Spinal cord (tissue), 10 donors: ENCODE measurements at places on chromosomes 4 and X. TPM values are rescaled to one million over a fixed set of nuclear protein-coding genes. Genes with fewer than 3 reads are reported as not detected.

CLDN22 gene
- not detected for total RNA-seq

DMRTC1 gene
- 0.55 TPM for total RNA-seq

TIGD4 gene
- 6.1 TPM for total RNA-seq

FGA gene
- not detected for total RNA-seq

- no peak overlapping the region for H3K4me3 ChIP-seq
- H3K4me1 ChIP-seq, result peaks cover 24% of the 10 kb centered on the region
- peak overlapping the region; percentile 64 for H3K27ac ChIP-seq
- no peaks in the 10 kb centered on the region for H3K27me3 ChIP-seq
- DNase-seq, result no peak
- peaks cover 12% of the 10 kb centered on the region for H3K36me3 ChIP-seq
These were observed 90.1 kb downstream of the IRF2 start for GRCh38 chr4:184384056-184384809.

GRCh38 chr4:138828926-138829325 lies 186.7 kb upstream of the NOCT start:
- DNase-seq, result no peak
- H3K27ac ChIP-seq, result no peak overlapping the region
- no peaks in the 10 kb centered on the region for H3K36me3 ChIP-seq

- peaks cover 16% of the 10 kb centered on the region for H3K4me1 ChIP-seq
- peak; percentile 75 for DNase-seq
- H3K36me3 ChIP-seq, result no peaks in the 10 kb centered on the region
- no peak overlapping the region for H3K4me3 ChIP-seq
These were observed 95.9 kb downstream of the RASL11B start for GRCh38 chr4:52957835-52958631.

DNA sequence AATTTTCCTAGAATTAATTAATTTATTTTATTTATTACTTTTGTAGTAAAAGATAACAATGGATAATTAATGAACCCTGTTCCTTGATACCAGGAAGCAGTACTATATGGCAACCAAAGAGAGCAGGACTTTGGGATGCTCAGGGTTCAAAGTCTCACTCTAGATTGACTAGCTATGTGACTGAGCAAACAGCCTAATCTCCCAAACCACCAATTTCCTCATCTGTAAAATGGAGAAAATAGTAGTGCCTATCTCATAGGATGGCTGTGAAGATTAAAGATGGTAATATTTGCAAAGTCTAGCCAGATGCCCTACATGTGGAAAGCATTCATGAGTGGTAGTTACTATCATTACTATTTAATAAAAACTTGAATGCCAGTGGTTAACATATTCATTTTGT lies 97.6 kb downstream of the PRDM5 start:
- H3K4me3 ChIP-seq, result no peak overlapping the region
- no peaks in the 10 kb centered on the region for H3K27me3 ChIP-seq

- no peaks in the 10 kb centered on the region for H3K27me3 ChIP-seq
- H3K27ac ChIP-seq, result no peak overlapping the region
- no peaks in the 10 kb centered on the region for H3K4me1 ChIP-seq
- no peaks in the 10 kb centered on the region for H3K36me3 ChIP-seq
- DNase-seq, result no peak
These were observed 59.4 kb upstream of the ARSJ start for GRCh38 chr4:114038762-114039387.

- no peaks in the 10 kb centered on the region for H3K4me1 ChIP-seq
- H3K4me3 ChIP-seq, result no peak overlapping the region
- H3K36me3 ChIP-seq, result no peaks in the 10 kb centered on the region
- no peak overlapping the region for H3K27ac ChIP-seq
- no peak for DNase-seq
These were observed 417.4 kb downstream of the TMA16 start for GRCh38 chr4:163911891-163912290.

DNA sequence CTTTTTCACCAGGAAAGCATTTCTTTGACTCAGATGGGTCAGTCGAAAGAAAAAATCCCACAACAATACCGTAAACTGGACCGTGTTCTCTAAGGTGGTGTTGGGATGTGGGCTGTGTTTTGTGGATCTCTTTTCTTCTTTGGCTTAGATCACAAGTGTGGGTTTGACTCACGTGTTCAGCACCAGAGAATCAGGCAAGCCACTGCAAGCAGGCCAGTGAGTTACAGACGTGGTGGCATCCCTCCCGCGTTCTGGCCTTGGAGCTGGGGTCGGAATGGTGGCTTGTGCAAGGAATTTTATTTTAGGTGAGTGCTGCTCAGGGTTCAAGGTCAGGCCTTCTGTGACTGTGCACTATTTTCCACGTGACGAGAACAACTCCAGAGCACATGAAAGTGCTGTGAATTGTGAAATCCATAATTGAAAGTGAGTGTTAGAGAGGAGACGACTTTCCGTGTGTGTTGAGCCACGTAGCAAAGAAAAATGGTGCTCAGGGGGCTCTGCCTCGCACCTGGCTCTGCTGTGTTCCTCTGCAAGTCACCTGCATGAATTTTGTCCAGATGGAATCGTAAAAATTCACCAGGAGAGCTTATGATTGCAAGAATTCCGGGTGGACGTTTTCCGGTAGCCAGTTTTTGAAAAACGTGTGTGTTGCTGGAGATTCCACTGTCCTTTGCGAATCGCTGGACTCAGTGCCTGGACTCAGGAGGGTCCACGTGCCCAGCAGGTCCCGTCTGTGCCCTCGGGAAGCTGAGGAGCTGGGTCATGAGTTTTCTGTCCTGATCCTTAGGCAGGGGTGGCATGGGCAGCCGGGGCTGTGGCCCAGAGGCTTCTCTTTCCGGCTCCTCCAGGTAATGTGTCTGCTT lies 33.6 kb upstream of the HGFAC start:
- peaks cover 25% of the 10 kb centered on the region for H3K36me3 ChIP-seq
- H3K4me3 ChIP-seq, result no peak overlapping the region
- no peak for DNase-seq
- no peak overlapping the region for H3K27ac ChIP-seq
- no peaks in the 10 kb centered on the region for H3K27me3 ChIP-seq

DNA sequence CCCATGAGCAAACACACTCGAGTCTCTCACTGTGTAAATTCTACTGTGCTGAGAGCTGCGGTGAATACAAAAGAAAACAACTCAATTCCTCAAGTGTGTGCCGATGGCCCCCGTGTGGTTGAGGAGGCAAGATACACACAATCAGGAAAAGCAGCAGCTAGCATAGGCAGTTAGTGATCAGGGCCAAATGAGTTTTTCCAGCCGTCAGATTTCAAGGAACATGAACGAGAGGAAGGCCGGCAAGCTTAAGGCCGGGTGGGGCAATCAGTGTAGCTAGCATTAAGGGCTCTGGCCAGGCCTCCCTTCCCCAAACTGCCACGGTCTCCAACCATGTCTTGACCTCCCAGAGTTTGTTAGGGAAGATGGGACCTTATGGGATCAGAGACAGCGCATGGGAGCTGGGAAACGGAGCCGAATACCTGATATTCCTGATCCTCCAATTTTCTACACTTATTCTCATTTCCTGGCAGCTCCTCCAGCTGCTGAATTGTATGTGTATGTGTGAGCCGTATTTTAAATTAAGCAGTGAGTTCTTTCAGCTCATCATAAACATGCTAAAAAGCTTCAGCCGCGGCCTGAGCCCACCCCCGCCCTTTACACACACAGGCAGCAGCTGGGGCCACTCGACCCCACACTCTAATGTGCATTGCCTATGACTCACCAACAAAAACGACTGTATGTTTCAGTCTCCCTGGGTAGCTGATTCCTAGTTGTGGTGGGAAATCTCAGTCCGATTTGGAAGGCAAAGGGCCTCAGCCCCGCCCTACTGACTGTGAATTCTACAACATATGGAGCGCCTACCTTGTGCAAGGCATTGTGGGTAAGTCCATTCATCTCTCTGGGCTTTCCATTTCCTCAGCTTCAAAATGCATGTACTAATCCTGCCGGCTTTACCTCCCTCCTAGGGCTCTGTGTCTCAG lies 59.9 kb downstream of the RTL9 start:
- H3K27ac ChIP-seq, result no peak overlapping the region
- peaks cover 20% of the 10 kb centered on the region for H3K27me3 ChIP-seq
- no peaks in the 10 kb centered on the region for H3K36me3 ChIP-seq
- no peak overlapping the region for H3K4me3 ChIP-seq

DNA sequence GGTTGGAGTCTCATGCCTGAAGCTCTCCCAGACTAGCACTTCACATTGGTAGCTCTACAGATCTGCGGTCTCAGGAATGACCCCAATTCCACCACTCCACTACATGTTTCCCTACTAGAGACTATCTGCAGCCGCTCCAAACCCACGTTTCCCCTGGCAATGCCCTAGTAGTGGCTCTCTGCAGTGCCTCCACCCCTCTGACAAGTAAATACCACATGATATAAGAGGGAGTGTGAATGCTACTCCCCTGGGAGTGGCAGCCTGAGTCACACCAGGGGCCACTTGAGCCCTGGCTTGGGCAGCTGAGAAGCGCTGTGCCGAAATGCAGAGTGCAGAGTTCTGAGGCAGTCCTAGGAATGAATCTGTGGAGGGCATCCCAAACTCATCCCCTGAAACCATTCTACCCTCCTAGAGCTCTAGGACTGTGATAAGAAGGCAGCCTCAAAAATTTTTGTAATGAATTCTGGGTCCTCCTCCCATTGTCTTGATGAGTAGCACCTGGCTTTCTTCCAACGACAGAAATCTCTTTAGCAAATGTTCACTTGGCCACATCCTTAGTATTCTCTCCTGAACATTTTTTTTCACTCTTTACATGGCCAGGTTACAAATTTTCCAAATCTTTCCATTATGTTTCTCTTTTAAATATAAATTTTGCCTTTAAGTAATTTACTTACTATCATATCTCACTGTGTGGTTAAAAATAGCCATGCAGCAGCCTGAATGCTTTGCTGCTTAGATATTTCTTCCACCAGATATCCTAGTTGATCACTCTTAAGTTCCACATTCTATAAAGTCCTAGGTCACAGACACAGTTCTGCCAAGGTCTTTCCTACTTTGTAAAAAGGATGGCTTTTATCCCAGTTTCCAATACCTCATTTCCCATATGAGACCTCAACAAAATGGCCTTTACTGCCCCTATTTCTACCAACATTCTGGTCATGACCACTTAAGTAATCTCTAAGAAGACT lies 160.2 kb upstream of the CPEB2 start:
- no peak overlapping the region for H3K4me3 ChIP-seq
- DNase-seq, result no peak
- H3K27ac ChIP-seq, result no peak overlapping the region
- H3K36me3 ChIP-seq, result no peaks in the 10 kb centered on the region
- no peaks in the 10 kb centered on the region for H3K4me1 ChIP-seq

DNA sequence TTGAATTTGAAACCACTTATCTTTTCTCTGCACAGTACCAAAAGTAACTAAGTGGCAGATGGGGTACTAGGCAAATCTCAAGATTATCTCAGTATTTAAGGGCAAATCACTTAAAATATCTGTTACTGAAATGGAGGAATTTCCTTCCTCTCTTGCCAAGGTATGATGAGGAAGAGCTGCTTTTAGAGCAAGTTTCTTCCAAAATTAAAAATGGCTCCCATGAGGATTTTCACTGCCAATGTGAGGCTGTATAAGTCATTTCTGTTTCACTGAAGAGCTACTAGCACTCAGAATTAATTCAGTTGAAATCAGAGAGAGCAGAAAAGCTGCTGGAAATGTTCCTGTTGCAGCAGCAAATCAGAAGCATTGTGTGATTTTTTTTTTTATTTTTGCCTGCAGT lies 43.4 kb downstream of the GABRB1 start:
- H3K4me1 ChIP-seq, result peaks cover 7% of the 10 kb centered on the region
- H3K27ac ChIP-seq, result no peak overlapping the region
- H3K27me3 ChIP-seq, result no peaks in the 10 kb centered on the region

DNA sequence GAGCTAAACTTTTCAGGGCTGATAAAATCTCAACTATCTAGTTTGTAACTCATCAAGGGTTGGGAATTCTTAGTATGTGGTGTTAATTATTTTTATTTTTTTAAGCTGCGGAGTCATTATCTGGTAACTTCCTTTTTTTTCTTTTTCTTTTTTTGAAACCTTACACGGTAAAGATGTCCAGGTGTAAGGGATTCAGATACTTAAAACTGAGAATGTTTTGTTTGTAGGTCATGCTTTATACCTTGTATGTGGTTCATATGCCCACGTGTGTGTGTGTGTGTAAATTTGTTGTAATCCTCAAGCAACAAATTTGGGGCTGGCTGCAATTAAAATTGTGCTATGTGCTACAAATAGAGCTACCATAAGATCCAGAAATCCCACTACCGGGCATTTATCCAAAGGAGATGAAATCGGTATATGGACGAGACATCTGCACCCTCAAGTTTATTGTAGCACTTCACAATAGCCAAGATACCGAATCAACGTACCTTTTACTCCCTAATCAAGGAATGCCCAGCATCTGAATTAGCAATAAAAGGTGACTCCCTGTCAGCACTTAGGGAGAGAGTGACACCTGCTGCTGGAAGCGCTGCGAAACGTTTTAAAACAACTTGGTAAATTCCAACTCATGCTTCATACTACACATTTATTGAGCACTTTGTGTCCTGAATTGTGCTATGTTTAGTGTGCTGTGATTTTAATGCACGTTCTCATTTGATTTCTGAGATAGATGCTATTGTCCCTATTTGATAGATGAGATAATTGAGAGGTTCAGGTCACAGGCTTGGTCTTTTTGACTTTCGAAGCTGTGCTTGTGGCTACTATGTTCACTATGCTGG lies 16.1 kb downstream of the MSMO1 start:
- no peak overlapping the region for H3K27ac ChIP-seq
- H3K4me1 ChIP-seq, result no peaks in the 10 kb centered on the region
- peak; percentile 42 for DNase-seq
- H3K27me3 ChIP-seq, result no peaks in the 10 kb centered on the region
- peaks cover 10% of the 10 kb centered on the region for H3K36me3 ChIP-seq

GRCh38 chrX:103811858-103812257 lies 20.2 kb downstream of the RAB9B start:
- no peaks in the 10 kb centered on the region for H3K36me3 ChIP-seq
- no peaks in the 10 kb centered on the region for H3K4me1 ChIP-seq
- H3K27ac ChIP-seq, result no peak overlapping the region
- H3K4me3 ChIP-seq, result no peak overlapping the region
- no peak for DNase-seq

GRCh38 chr4:26490111-26490959 lies at the start of gene CCKAR:
TSS of gene CCKAR (minus strand) at chr4:26490484. CDS start at chr4:26490267, 217 bp downstream.
- H3K36me3 ChIP-seq, result no peaks in the 10 kb centered on the region
- H3K27ac ChIP-seq, result no peak within 1 kb of the TSS
- no peak within 1 kb of the TSS for H3K4me3 ChIP-seq
- DNase-seq, result peak; percentile 80
- peaks cover 6% of the 10 kb centered on the region for H3K4me1 ChIP-seq
- no peaks in the 10 kb centered on the region for H3K27me3 ChIP-seq

DNA sequence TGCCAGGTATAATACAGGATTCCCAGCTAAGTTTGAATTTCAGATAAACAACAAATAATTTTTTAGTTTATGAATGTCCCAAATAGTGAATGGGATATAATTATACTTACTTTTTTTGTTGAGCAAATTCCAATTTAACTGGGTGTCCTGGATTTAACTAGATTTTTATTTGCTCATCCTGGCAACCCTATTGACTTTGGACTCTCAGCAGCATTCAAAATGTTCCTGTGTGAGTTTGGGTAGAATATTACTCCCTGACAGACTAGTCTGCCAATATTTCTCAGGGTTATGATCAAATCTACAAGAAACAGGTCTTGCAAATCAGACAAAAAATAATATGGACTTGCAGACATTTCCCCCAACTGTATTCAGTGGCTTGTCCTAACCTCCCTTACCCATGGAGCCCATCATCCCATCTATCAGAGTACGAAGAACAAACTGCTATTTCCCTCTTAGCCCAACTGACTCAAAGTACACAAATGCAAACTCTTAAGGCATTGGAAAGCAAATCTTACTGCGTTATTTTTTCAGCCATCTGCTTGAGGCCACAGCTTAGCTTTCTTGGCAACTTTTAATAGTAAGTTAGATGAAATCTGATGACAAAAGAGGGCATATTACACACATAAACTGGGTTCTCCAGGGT lies 20.7 kb downstream of the SETD7 start:
- no peak overlapping the region for H3K27ac ChIP-seq
- peaks cover 3% of the 10 kb centered on the region for H3K4me1 ChIP-seq
- no peaks in the 10 kb centered on the region for H3K36me3 ChIP-seq
- H3K4me3 ChIP-seq, result no peak overlapping the region
- H3K27me3 ChIP-seq, result no peaks in the 10 kb centered on the region
